ENCODE measurements at places on chromosomes 12 and 14. TPM values are rescaled to one million over a fixed set of nuclear protein-coding genes. Genes with fewer than 3 reads are reported as not detected.
A peak's percentile ranks its signal among the peaks of the same experiment; 100 is the strongest.

Gene DCN
- 33.1 TPM for total RNA-seq

GRCh38 chr12:91261820-91262676, 79.4 kb upstream of the DCN start:
- H3K36me3 ChIP-seq, result no peaks in the 10 kb centered on the region
- H3K27me3 ChIP-seq, result peaks cover 79% of the 10 kb centered on the region
- DNase-seq, result no peak
- H3K4me3 ChIP-seq, result no peak overlapping the region
- H3K4me1 ChIP-seq, result no peaks in the 10 kb centered on the region
- H3K27ac ChIP-seq, result no peak overlapping the region

Gene TSPAN11
- total RNA-seq, result not detected

Gene CCDC38
- not detected for total RNA-seq

DNA sequence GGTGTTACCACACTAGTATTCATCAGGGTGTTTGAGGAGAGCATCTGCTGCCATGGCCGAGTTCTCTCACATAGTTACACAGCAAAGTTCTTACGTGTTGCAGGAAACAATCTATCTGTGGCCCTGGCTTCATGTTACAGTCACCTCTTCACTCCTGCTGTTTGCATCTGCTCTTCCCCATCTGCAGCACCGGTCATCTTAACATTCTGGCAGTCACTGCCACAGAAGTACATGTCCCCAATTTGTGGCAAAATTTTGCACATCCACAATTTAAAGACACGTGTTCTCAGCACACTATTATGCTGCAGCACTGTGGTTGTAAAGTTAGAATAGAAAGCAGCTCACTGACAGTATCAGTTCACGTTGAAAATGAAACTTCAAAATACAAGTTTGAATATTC, 23.2 kb downstream of the MAPK1IP1L start:
- peaks cover 65% of the 10 kb centered on the region for H3K4me1 ChIP-seq
- H3K36me3 ChIP-seq, result peaks cover 21% of the 10 kb centered on the region
- H3K27me3 ChIP-seq, result no peaks in the 10 kb centered on the region
- peak overlapping the region; percentile 100 for H3K27ac ChIP-seq
